Stimulated activated CD8-positive, alpha-beta memory T cell treated with anti-CD3 and anti-CD28 coated beads, Interleukin-4, amount 100 ng/mL, for 1 hour (primary cell): ENCODE measurements at places on chromosomes 12 and 14.

DNA sequence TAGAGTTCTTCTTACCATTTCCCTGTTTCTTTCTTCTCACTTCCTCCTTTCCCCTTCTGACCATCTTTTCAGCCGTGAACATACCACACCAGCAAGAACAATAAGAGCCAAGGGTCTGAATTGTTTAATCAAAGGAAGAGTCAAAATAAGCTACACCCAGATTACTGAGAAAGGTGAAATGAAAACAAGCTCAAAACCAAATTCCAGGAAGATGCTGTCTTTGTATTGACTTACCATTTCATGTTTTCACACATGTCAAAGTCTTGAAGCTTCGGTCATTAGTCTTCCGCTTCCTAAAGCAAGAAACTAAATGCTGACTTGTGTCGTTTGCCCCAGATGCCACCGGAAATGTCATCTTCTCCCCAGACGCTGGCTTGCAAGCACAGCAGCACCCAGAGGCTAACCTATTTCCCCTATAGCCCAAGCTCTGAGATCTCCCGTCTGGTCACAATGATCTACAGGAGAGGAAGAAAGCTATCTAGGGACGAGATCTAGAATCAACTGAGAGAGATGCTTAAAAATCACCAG, 136.5 kb upstream of the AMIGO2 start:
- DNase-seq = no peak

- DNase-seq = no peak
Observed at GRCh38 chr12:1034751-1035457, 43.9 kb downstream of the ERC1 start.

DNA sequence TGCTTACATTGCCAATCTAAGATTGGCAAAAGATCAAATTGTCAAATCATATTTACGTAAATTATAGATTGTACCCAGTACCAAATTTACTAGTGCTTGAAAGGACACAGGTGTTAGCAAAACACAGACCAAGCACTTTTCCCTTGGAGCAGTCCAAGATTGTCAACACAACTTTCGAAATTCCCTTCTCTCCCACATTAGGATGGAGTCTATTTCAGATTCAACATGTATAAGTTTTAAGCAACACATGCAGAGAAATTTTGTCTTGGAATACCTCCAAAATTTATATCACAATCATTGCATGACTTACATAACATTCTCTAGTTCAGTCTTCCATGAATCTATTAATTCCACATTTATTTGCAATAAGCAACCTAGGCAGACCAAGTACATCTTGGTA, 74.9 kb upstream of the SLCO1C1 start:
- DNase-seq = no peak

DNA sequence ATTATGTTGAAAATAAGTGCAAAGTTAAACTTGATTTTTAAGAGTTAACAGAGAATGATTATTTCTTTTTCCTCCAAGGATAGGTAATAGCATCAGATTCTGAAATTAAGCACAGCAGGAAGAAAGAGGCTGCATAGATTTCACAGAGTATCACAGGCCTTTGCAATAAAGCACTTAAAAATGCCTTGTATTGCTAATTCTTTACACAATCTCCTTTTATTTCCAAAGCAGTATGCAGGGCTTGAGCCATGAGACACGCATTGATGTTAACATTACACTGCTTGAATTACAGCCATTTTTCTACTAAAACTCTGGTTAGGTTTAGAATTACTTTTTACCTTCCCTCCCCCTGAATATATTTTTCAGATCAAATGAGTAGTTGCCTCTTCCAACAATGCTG, 398.3 kb downstream of the BCAT1 start:
- DNase-seq = no peak

DNA sequence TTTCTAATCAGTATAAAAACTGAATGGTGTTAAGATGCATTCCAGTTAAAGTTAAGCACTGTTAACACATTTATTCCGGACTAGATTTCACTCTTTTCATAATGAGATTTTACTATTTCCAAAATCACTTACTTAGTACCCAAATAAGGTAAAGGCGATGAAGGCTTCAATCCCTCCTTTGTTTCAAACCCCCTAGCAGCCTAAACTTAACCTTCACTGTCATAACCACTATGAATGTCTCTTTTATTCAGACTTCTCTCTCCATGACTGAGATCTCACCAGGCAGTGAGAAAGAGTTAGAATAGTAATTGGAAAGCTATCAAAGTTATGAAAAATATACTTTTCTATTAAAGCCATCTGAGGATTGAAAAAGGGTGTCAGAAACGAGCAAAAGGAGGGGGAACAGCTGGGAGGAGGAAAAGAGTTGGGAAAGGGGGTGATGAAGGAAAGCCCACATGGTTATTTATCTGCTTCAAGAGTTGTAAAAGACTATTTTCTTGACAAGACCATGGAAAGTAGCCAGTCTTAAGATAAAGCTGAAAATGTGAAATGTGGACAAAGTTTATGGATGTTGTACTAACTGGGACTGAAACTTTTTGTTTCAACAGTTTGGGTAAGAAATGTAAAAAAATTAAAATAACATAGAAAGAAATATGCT, 11.7 kb downstream of the EPS8 start:
- DNase-seq = no peak

DNA sequence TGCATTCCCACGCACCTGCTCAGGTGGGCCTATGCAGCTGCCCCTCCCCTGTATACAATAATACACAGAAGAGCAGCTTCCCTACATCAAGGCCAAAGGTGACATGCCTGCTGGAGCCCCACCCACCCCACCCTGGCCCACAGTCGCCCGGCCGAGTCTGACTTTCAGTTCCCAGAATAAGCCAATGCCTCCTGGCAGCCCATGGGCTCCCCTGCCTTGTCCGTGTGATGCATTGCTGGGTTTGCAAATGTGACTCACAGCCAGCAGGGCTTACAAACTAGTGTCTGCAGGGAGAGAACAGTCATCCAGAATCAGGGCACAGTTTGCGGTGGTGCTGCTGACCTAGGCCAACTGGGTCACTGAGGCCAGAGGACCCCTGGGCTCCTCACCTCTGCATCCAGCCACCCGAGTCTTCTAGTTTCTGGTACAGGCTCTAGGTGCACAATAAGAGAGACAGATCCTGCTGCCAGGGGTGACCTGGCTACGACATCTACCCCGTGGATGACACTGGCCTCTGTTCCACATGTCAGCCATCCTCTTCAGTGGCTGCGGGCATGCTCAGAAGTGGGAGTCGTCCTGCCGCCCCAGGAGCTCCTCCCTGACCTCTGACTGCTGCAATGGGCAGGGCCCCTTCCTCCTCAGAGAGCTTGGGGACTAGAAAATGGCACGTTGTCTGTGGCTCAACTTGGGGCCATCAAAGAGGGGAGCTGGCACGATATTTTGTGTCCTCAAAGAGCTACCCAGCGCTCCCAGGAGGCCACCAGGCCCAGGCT, 84.5 kb downstream of the CHGA start:
- no peak for DNase-seq

GRCh38 chr12:89707703-89708564, 704 bp downstream of the ATP2B1 start:
- peak; percentile 11 for DNase-seq

DNA sequence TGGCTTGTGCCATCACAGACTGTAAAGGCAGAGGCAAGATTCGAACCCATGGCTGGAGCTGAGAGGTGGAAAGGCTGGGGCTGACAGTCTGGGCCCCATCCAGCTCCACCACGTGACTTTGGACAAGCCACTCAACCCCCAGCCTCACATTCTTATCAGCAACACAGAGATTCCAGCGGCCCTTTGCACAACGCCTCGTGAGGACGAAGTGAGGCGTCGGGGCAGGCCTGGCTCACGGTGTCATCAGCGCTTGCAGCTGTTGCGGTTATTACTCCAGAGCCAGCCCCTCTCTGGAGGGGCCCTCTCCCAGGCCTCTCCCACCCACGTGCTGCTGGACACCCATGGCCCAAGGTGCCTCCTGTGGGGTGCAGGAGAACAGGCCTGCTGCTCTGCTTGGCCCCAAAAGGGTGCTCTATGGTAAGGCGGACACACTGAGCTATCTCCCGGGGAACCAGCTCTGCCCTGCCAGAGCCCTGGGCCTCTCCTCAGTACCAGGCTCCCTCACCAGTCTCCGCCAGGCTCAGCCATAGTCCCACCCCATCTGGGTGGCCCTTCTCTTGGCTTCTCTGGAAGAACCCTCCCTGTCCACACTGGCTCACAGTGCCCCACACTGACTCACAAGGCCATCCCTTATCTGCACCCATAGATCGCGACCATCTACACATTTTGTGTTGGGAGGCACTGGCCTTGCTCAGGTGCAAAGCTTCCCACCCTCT, 21.1 kb downstream of the CHGA start:
- DNase-seq = no peak

- no peak for DNase-seq
Observed at GRCh38 chr12:57815177-57816000, 3.1 kb downstream of the AVIL start.

DNA sequence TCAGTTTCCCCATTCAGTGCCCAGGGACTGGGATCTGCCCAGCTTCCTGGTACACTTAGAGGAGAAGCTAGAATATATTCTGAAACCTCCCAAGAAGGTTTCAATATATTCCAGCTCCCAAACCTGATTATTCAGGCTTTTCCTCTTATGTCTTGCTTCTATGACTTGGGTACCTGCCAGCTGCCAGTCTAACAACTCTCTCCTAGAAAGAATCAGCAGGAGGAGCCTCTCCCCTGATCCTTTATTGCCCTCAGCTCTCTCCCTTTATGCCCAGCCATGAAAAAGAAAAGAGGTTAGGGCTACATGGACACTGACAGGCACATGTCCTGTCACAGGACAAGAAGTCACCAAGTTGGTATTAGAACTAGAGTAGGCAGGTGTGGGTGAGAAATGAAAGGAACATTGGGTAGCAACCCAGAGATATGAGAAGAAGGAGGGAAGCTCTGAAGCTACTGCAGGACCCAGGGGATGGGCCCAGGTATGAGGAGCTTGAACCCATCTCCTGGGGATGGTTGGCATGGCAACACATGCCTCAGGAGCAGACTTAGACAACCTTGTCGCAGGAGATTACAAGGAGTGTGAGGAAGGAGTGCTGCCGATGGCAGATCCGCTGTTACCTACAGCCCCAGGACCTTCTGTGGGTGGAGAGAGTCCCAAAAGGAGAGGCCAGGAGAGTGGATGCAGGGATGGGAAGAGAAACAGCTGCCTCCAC, 2.0 kb upstream of the CACNB3 start:
- DNase-seq = no peak

DNA sequence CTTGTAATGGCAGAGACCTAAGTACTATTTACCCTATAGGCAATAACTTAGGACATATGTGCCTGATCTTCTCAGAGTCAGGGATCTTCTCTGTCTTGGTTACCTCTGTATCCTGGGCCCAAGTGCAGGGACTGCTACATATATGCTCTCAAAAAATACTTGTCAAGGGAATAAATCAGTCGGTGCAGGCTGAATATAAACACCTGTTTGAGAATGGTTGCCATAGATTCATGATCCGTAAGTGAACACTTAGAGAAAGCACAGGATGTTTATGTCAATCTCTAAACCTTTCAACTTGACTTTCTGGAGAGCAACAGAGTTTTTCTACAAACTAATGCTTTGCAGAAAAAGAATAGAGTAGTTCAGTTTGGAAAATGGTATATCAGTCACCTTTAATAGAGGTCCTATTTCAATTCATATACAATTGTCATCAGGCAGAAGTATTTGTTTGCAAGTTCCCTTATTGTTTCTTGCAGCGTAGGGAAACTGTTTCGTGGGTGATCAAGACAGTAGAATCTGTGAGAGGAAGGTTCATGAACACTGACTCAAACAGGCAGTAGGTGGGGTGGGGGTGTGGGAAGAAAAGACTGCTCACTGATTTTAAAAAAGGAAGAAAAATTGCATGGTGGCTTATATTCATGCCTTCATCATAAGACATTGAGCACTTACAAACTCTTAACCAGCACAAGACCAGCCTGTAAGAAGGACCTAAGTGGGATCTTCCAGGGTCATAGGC, 6.0 kb upstream of the UBE2N start:
- no peak for DNase-seq

- no peak for DNase-seq
Observed at GRCh38 chr12:51678086-51678724, 87.2 kb downstream of the SCN8A start.

DNA sequence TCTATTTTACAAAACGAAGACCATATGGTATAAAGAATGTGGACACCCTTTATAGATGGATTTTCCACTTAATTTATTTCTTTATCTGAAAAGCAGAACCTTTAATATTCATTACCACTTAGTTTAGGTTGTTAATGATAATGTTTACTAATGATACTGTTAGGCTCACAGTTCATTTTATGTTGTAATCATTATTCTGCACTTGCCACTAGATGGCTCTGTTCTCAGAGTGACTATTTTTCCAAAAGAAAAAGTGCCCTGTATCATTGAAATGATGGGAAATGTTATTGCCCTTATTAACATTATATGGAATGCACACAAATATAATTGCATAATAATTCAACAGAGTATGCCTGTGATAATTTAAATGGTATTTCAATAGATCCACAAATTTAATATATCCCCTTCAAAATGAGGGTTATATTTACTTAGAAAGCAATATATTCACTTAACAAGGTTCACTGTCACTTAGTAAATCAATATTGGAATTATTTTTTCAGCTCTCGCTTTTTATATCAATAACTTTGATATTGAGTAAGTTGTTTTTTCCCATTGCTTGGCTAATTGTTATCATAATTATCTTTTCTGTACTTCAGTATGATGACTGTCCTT, 95.7 kb downstream of the PDE3A start:
- no peak for DNase-seq

GRCh38 chr14:75752086-75752485, 91.0 kb downstream of the TTLL5 start:
- DNase-seq = no peak

- no peak for DNase-seq
Observed at GRCh38 chr12:124452576-124453331, 114.7 kb downstream of the NCOR2 start.

- DNase-seq = no peak
Observed at GRCh38 chr12:88235183-88235833, 93.2 kb downstream of the TMTC3 start.

GRCh38 chr14:95140060-95140858, 17.1 kb downstream of the DICER1 start:
- DNase-seq = no peak

- DNase-seq = no peak
Observed at GRCh38 chr12:101001669-101002068, 207.1 kb downstream of the ANO4 start.

DNA sequence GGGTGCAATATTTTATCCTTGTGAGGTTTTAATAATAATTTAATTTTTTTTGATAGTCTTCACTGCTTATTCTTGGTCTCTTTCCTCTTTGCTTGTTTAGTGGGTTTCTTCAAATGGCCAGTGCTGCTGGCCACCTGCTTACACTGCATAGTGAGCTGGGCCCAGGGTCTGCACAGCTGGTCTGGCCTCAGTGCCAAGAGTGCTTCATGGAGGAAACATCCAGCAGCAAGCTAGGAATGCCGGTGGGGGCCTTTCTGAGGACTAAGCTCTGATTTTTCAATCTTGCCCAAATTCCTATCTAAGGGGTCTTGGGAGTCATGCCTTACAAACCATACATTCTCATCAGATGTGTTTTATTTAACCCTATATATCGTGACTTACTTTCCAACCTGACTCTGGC, 13.3 kb upstream of the BDKRB2 start:
- no peak for DNase-seq

GRCh38 chr12:130423136-130423535, 85.4 kb downstream of the PIWIL1 start:
- no peak for DNase-seq

- DNase-seq = no peak
Observed at GRCh38 chr14:50106178-50106577, 10.2 kb downstream of the VCPKMT start.

GRCh38 chr12:115481141-115481540, 796.4 kb downstream of the MED13L start:
- no peak for DNase-seq

- DNase-seq = no peak
Observed at GRCh38 chr14:98593361-98593761, 678.6 kb downstream of the BCL11B start.
